ENCODE measurements at places on chromosomes 2 and 18.

DNA sequence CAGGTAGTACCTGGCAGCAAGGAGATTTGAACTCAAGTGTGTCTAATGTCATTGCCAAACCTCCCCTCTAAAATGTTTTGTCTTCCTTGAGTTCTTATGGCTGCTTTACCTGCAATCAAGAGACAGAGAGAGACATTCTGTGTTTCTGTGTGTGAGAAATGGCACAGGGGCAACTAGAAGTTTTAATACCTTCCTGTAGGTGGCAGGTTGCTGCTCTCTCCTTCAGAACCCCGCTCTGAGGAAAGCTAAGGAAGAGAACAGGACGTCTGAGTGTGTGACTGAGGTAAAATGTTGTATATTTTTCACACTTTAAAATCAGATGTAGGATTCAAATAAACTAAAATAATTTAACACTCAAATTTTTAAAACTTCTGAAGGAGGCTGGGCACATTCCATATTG lies 19.2 kb downstream of the DTNA start:
- DNase-seq: no peak

GRCh38 chr18:50232419-50232818 lies 33.9 kb downstream of the CFAP53 start:
- DNase-seq: no peak

DNA sequence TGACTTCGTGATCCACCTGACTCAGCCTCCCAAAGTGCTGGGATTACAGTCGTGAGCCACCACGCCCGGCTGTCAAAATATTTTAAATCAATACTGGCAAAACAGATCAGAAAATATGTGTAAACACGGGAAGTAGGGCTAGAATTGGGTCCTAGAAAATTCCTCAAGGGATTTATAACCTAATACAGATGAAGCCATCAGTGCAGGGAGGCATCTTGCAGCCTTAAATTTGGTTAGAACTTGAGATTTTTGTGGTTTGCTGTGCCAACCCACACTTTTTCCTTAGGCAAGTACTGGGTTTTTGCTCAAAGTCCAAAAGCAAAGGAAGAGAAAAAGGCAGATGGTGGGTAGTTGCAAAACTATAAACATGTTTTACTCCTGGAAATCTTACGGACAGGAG lies 33.7 kb upstream of the NFE2L2 start:
- DNase-seq: no peak

DNA sequence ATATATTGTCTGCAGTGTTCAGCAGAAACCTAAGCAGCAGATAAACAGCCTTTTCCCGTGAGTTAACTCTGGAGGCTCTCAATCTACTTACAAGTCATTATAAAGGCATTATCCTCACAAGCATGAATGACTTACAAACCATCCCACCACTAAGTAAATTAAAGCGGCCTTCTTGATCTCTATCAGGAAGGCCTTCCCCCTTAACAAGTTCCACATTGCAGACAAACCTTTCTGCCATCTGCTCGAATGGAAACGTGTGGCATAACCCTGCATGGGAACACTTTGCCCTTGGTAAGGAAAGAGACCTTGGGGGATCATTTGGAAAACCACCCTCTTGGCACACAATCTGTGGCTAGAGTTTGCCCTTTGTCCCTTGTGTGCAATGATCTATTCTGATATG lies 199.5 kb downstream of the OSR1 start:
- no peak for DNase-seq

DNA sequence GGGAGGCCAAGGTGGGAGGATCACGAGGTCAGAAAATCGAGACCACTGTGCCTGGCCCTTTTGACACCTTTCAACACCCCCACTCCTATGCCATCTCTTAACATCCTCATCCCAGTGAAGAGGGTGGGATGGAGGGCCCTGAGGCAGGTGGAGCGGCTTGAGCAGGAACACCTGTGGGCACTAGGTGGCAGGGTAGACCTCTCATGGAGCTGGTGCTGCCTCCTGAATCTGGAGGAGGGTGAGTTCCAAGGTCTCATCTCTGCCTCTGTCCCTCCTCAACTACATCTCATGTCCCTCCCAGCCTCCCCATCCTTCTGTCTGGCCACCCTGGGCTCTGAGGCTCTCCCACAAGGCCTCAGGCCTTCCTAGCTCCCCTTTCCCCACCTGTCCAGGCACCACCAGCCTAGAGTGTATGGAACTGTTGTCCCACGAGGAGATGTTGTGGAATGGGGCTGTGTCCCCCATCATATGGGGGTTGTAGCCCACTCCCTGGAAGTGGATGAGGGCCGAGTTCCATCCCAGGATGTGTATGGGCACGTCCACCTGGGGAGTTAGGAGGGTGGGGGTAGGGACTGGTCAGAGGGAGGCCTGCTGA lies 17.0 kb upstream of the CRYBA2 start:
- DNase-seq: no peak

All from T-helper 9 cell (primary cell).